CD4-positive, alpha-beta T cell treated with Interleukin-4 for 1 hour (primary cell): ENCODE measurements at places on chromosomes 12 and 14.

DNA sequence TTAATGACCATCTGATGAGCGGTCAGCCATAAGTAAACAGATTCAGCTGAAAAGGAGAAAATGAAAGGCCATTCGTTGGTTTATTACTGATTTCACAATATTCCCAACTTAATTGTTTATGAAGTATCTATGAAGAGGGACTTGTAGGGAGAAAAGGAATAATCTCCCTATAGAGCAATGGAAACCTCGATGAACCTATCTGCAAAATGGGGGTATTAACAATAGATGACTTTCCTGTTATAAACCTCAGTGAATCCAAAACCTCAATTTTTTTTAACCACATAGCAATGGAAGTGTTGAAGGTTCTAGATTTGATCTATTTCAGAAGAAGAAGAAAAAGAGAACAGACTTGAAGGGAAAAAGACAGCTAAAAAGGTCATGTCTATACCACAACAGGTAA is 2.0 kb downstream of the WIF1 start:
- DNase-seq, result no peak

GRCh38 chr14:69675245-69675583 is 63.8 kb downstream of the SUSD6 start:
- no peak for DNase-seq

DNA sequence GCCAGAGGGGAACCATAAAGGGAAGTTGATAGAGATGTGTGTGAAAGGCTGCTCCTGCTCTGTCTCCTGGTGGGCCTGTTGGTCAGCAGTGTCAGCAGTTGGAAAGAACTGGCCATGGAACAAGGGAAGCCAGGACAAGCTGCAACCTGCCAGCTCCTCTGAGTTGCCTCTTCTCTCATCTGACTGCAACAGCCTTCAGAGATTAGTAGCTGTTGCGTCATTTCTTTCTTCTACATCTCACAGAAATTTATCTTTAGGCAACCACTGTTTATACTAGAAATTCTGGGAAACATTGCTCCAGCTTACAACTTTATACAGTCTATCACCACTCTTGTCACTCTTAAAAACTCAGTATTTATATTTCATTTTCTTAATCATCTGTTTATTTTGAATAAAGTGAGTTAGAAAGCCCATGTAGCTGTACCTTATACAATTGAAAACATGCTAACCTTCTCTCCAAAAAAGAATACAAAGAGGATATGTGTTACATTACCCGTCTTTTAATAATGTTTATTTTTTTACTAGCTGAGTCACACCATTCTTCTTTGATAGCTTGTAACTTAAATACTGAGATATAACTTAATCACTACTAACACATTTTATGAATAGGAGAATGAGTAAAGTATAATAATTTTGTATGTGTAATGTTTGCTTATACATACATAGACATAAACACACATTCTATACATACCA is 224.2 kb downstream of the LRFN5 start:
- DNase-seq, result no peak

DNA sequence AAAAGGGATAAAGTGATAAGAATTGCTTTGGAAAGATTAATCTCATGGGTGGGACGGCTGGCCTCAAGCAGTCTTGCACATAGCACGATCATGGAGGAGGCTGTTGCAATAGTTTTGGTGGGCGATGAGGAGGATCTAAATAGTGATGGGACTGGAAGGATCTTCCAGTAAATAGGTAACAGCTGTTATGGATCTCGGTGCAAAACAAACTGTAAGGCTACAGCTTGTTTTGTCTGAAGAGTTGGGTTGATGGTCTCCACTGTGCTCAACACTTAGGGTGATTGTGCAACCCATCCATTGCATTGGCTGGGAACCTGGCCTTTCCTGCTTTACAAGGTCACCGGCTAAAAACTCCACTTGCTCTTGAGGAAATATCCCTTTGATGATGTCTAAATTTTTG is 21.0 kb downstream of the IGF1 start:
- no peak for DNase-seq

GRCh38 chr12:52552681-52553195 is at the start of gene KRT71:
Gene KRT71, minus strand, starts transcription at chr12:52553145. Its CDS starts 68 bp downstream, at chr12:52553077.
- no peak for DNase-seq

DNA sequence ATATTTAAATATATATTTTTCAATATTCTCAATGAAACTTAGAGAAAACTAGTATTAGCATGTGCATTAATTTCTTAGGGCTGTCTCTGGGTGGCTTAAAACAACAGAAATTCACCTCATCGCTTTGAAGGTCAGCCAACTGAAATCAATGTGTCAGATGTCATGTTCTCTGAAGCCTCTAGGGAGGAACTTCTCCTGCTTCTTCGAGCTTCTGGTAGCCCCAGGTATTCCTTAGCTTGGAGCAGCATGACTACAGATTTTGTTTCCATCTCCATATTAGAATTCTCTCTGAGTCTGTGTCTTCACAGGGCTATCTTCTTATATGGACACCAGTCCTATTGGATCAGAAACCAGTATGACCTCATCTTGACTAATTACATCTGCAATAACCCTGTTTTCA is 221.5 kb downstream of the PDZRN4 start:
- no peak for DNase-seq

DNA sequence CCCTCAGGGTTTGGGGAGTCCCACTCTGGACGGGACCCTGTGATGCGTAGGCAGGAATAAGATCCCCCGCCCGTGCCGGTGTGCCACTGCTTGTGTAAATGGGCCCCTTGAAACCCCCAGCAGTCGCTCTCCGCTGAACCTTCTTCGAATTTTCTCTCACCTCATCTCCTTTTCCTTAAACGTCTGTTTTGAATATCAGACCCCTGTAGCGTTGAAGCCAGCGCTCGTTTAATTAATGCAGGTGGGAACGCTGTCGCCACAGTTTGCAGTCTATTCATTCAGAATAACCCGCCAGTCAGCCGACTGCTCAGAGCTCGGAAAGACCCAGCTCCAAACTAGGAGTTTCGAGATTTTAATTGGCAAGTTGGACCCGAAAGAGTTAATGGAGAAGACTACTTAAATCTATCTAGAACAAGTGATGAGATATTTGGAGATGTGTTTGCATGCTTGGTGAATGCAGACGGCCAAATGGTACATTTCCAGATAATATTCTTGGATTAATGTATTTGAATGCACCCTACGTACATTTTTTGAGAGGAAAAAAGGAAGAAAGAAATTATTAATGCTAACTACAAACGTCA is 739 bp upstream of the PPP2R5E start:
- no peak for DNase-seq

GRCh38 chr12:27031531-27031930 is 9.2 kb downstream of the MED21 start:
- no peak for DNase-seq

- DNase-seq, result peak; percentile 75
Observed at GRCh38 chr14:61662437-61663311, 32.6 kb upstream of the HIF1A start.

DNA sequence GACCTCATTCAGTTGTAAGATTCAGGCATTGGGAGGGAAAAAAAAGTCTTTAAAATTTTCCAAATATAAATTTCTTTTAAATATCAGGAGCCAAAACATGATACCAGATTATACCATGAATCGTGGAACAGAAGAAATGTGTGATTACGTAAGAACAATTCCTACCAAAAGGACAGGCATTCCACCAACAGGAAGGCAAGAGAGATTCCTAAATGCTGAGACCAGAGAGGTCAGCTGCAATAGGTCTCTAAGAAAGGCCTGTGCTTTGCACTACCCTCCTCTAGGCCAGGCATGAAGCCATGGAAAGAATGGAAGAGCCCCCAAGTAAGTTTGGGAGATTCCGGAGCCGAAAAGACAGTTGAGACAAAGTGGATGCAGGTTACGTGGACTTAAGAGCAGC is 83.7 kb downstream of the PTGER2 start:
- DNase-seq, result no peak

GRCh38 chr12:46663318-46663717 is 162.5 kb downstream of the SLC38A4 start:
- DNase-seq, result no peak

GRCh38 chr14:53022593-53022992 is 71.7 kb upstream of the FERMT2 start:
- no peak for DNase-seq

DNA sequence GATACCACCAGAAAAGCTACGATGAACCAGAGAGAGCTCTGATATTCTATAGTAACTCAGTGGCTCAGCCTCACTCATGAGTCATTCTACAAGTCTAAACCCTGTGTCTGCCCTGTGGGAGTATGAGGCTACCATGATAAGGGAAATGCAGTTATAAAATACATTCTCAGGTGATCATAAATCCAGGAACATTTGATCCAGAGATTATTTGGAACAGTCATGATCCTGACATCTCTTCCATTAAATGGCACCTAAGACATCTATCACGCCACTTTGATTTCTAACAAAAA is 202.6 kb upstream of the RASSF8 start:
- no peak for DNase-seq

DNA sequence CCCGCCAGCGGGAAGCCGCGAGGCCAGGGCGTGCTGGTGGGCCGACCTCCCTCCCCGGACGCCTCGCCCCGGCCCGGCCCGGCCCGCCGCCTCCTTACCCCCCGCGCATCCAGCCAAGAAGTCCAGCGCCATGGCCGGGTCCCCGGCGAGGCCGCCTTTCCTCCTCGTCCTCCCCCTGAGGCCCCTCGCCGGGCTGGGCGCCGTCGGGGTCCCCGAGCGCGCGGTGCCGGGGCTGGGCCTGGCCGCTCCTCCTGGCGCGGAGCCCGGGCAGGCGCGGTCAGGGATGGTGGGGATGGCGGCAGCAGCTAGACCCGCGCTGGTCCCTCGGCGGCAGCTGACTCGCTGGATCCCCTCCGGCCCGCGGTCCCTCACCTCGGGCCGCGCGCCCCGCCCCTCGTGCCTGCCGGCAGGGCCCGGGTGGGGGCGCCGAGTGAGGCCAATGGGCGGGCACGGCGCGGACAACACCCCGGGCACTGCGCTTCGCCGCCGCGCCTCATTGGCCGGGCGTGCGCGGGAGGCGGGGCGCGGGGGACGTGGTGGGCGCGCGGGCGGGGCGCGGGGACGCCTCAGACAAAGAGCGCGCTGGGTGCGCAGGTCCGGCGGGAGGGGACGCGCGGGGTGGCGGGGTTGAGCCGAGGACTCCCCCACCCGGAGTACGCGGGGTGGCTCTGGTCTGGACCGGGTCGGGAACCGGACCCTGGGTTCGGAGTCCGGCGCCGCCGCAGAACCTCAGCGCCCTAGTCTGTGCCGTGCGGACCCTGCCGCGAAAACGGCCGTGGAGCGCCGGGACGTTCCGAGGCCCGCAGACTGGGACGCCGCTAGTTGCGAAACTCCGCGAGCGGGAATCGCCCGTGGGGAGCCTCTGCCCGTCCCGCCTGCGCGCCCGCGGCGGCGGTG is at the start of gene SLC25A29:
Gene SLC25A29, minus strand, starts transcription at position 344 of the 897 bp plus-strand sequence. Its CDS starts 212 bp downstream, at position 132.
- DNase-seq, result peak; percentile 75

- DNase-seq, result no peak
Observed at GRCh38 chr12:46264057-46264456, 4.8 kb downstream of the SLC38A1 start.

DNA sequence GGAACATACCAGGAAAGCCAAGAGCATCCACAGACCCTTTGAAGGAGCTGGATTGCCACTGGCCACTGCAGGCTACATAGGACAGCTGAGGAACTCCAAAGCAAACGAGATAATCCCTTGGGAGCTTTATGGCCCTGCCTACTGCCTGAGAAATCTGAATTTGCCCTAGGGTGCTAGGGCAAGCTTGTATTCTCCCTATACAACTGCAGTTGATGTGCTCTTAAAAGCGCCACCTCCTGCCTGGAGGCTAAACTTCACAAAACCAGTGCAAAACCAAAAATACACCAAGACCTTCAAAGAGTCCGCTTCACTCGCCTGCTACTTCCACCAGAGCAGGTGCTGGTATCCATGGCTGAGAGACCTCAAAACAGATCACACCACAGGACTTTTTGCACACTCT is 99.6 kb upstream of the KRR1 start:
- DNase-seq, result no peak

GRCh38 chr12:31018106-31018789 is 55.4 kb upstream of the DDX11 start:
- no peak for DNase-seq

- DNase-seq, result no peak
Observed at GRCh38 chr14:66174453-66174891, 311.7 kb upstream of the CCDC196 start.

DNA sequence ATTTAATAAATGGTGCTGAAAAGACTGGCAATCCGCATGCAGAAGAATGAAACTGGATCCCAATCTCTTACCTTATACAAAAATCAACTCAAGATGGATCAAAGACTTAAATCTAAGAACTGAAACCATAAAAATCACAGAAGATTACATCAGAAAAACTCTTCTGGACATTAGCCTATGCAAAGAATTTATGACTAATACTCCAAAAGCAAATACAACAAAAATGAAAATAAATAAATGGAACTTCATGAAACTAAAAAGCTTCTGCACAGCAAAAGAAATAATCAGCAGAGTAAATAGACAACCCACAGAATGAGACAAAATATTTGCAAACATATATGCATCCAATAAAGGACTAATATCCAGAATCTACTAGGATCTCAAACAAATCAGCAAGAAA is 14.3 kb upstream of the CLEC1A start:
- no peak for DNase-seq

DNA sequence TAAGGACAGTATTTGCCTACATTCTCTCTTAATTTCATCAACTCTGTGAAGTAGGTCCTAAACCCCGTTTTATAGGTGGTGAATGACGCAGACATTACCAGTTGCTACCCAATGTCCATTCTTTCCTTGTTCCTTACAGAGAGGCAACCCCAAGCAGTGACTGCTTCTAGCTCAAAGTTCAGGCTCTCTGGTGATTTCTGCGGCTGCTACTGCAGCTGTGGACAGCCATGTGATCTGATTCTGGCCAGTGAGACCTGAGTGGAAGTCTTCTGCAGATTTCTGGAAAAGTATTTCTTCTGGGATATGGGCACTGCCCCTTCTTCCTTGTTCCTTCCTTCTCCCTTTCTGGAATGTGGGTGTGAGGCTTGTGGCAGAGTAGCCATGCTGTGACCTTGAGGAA is 82.9 kb downstream of the ARF6 start:
- DNase-seq, result no peak

DNA sequence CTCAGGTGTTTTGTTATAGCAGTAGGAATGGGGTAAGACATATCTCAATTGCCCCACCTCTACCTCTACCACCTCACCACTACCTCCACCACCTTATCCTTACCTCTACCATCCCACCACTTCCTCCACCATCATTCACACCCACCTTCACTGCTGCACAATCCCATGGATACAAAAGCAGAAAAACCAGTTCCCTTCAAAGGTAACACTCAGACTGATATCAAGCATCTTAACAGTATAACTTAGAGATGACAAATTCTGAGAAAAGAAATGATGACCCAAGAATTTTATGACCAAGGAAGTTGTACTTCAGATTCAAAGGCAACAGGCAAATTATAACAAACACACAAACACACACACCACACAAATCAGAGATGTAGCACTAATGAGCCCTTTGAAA is 189.4 kb downstream of the NUAK1 start:
- no peak for DNase-seq

GRCh38 chr12:111881716-111882115 is 39.7 kb downstream of the MAPKAPK5 start:
- DNase-seq, result no peak

- DNase-seq, result no peak
Observed at GRCh38 chr12:110725267-110725666, 17.4 kb downstream of the PPP1CC start.
